Endothelial cell of coronary artery (primary cell): ENCODE measurements at places on chromosomes 3 and 15. TPM values are rescaled to one million over a fixed set of nuclear protein-coding genes. Genes with fewer than 3 reads are reported as not detected.

CYP8B1 gene
- not detected in 2 replicates for total RNA-seq

ZKSCAN7 gene
- total RNA-seq = 0.63 and 1.8 TPM in 2 replicates

GABRA5 gene
- not detected in 2 replicates for total RNA-seq

TMC3 gene
- not detected in 2 replicates for total RNA-seq

SNTN gene
- not detected in 2 replicates for total RNA-seq

CEMIP gene
- 0.19 and 0.27 TPM in 2 replicates for total RNA-seq

LRRIQ4 gene
- not detected in 2 replicates for total RNA-seq

RBP2 gene
- total RNA-seq = not detected in 2 replicates

CGNL1 gene
- 20.9 and 28.3 TPM in 2 replicates for total RNA-seq

HYKK gene
- 0.72 and 0.94 TPM in 2 replicates for total RNA-seq

ALDH1L1 gene
- 0.28 TPM in 1 of 2 replicates, not detected in the other for total RNA-seq

PLSCR2 gene
- 0.18 TPM in 1 of 2 replicates, not detected in the other for total RNA-seq

ZNF660 gene
- 0.63 and 1.8 TPM in 2 replicates for total RNA-seq

CD200R1 gene
- not detected in 2 replicates for total RNA-seq

KBTBD12 gene
- total RNA-seq = not detected in 2 replicates

WNT5A gene
- 0.09 and 0.75 TPM in 2 replicates for total RNA-seq

PRRT3 gene
- total RNA-seq = 0.72 and 0.94 TPM in 2 replicates

KLHDC8B gene
- 29.3 and 31.9 TPM in 2 replicates for total RNA-seq

FAM81A gene
- under 0.01 and 0.27 TPM in 2 replicates for total RNA-seq

NPAP1 gene
- not detected in 2 replicates for total RNA-seq

SEMA3F gene
- total RNA-seq = 93.7 and 138 TPM in 2 replicates
